A172 (cell line): ENCODE measurements at places on chromosomes 12 and 14. TPM values are rescaled to one million over a fixed set of nuclear protein-coding genes. Genes with fewer than 3 reads are reported as not detected.
A peak's percentile ranks its signal among the peaks of the same experiment; 100 is the strongest.

TAS2R43 gene
- not detected in 2 replicates for total RNA-seq

FAM216A gene
- 13.5 and 19.4 TPM in 2 replicates for total RNA-seq

FOXG1 gene
- 0.29 and 0.57 TPM in 2 replicates for total RNA-seq

SLCO1B1 gene
- 0.14 and 0.81 TPM in 2 replicates for total RNA-seq

FBRSL1 gene
- 12.6 and 22.5 TPM in 2 replicates for total RNA-seq

SERPINA6 gene
- total RNA-seq: not detected in 2 replicates

TESPA1 gene
- total RNA-seq: not detected in 2 replicates

- no peak for DNase-seq
These were observed 42.5 kb downstream of the PKP2 start for GRCh38 chr12:32854097-32854496.

DNA sequence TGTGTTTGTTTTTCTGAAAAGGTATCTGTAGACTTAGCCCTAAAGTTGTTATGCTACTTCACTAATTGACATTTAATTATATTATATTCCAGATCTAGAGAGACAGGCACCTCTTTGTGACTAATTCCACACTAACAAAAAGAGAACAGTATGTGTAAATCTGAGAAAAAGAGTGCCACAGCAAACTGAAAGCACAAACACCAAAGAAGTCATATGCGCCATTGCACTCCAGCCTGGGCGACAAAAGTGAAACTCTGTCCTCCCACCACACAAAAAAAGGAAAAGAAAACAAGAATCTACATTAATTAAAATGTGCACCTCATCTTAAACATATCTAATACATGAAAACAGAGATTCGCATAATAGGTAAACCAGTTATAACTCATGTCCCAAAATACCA, 4.4 kb upstream of the CSRNP2 start:
- DNase-seq: no peak

GRCh38 chr14:95577067-95577800, 42.4 kb downstream of the GLRX5 start:
- no peak for DNase-seq

GRCh38 chr12:2256915-2257314, 204.1 kb downstream of the CACNA1C start:
- peak; percentile 53 for DNase-seq

DNA sequence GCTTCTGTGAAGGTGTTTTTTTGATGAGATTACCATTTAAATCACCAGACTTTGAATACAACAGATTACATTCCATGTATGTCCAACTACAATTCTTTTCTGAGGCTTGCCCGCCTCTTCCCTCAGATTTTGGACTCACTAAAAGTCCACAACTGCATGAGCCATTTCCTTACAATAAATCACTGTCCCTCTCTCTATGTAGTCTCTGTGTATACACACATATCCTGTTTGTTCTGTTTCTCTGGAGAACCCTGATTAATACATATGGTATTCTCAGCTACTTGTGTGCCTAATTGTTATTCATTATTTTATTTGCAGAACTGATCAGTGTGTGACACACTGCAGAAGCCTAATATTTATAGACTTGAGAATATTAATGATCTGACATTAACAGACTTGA, 2.4 kb upstream of the MIPOL1 start:
- peak; percentile 11 for DNase-seq

- peak; percentile 23 for DNase-seq
These were observed 24.9 kb downstream of the DGLUCY start for GRCh38 chr14:91138511-91139359.

DNA sequence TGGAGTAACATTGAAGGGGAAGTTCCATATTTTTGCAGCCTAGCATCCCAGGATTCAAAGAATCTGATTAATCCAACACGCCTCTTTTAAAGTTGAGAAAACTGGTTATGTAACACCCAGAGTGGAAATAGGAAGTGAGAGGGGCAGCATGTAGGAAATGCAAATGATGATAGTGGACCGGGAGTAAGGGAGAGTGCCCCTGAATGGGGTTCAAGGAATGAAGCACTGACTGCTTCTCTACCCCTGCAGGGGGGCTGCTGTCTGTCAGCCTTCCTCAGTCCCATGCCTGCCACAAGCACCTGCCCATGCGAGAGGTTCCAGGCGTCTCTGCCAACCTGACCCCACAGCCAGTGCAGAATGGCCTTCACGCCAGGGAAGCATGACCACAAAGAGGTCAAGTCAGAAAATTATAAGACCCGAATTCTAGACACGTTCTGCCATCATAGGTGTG, 126.5 kb upstream of the CCND2 start:
- no peak for DNase-seq

DNA sequence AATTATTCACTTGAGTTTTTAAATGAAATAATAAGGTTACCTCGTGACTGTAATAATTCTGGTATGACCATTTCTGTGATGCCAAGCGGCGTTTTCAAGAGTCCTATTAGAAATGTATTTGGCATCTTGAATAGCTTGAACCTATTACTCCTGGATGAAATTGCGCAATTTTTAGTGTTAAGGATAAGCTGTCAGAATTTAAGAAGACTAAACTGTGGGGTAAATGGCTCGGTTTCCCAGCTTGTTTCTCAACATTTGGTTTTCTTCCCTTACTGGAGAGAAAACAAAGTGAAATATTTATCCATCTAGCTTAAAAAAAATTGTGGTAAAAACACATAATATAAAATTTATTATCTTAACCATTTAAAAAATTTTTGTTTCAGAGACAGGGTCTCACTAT, 26.8 kb downstream of the PCNX1 start:
- no peak for DNase-seq

DNA sequence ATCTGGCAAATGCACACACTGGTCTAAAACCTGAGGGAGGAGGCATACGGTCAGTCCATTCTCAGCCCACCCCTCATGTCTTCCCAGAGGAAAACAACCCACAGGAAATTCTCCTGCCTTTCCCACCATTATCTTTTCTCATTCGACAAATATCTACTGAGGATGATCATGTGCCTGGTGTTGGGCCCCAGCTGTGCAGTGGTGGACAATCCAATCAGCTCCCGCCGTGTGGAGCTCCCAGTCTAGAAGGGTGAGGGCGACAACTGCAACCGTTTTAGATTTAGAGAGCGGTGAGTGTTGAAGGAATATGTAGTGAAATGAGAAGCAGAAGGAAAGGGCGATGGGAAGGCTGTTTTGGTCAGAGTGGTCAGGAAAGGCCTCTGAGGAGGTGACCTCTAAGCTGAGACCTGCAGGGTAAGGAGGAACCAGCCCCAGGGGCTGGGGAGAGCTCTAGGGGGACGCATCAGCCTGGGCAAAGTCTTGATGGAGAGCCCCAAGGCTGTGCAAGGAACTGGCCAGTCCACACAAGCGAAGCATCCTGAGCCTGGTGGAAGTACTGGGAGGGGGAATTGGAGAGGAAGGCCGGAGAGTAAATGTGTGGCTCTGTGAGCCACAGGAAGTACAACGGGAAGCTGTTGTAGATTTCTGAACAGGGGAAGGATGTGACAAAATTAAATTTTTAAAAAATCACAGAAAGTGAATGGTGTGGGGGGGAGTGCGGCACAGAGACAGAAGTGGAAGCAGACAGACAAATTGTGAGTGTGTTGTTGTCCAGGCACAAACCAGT, 192.8 kb downstream of the NTF3 start:
- no peak for DNase-seq

DNA sequence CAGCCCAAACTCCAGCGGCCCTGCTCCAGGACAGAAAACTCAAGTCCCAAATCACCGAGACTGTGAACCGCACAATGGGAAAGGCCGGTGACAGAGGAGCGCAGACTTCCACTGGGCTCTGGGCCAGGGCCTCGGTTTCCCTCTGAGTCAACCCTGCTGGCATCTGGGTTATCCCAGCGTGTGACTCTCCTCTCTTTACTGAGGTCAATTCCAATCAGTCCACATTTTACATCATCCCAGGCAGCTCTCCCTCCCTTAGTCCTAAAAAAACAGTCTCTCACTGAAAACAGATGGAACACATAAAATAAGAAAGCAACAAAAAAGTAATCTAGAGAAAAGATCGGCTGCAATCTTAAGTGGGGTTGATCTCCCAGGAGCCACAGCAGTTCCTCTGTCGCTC, 36.9 kb downstream of the ITPK1 start:
- DNase-seq: no peak

DNA sequence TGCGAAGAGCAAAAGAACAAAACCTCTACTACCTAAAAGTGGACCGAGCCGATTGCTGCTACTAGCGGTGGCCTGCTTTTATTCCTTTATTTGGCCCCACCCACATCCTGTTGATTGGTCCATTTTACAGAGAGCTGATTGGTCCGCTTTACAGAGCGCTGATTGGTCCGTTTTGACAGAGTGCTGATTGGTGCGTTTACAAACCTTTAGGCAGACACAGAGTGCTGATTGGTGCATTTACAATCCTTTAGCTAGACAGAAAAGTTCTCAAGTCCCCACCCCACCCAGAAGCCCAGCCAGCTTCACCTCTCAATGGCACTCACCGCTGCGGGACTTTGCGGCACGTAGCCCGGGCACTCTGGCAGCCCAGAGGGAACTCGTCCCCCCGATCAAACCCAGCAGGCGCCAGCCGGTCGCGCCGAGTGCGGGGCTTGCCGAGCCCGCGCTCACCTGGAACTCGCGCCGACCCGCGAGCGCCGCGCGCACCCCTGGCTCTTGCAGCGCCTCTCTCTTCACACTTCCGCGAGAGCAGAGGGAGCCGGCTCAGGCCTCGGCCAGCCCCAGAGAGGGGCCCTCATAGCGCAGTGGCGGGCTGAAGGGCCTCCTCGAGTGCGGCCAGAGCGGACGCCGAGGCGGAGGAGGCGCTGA, 8.7 kb upstream of the FGD4 start:
- no peak for DNase-seq

DNA sequence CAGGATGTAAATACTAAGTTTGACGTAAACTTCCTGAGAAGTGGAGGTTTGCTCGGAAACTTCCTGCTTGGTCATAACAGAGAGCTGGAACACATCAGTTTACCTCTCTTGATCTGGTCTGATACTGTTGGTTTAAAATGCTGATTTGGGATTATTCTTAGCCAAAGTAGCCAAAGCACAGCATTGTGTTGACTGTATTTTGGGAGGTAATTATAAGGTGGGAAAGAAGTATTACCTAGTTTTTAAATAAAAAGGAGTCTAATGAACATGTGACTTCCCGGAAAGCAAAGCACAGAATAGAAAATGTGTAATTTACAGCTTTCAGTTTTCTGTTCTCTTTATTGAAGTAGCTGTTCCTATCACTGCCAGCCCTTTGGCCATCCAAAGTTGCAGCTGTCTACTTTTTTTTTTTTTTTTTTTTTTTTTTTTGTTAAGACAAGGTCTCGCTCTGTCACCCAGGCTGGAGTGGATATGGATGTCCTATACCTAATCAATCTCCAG, 52.2 kb upstream of the SRP54 start:
- no peak for DNase-seq

GRCh38 chr14:90381011-90381786, 15.6 kb upstream of the CALM1 start:
- DNase-seq: no peak

DNA sequence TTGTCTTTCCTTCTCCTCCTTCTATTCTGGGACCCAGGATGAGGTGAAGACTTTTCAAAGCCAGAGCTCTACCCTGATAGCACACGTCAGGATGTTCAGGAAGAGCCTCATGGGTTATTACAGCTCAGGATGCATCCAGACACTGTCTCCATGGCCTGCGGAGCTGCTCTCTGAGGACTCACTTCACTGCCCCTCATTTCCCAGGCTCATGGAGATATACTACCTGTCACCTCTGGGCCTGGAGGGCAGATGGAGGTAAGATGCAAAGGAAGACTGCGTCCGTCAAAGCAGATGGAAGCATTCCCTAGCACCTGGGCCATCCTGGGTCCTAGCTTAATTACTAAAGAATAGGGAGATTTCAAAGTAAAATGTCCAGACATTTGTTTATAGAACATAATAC, 32.6 kb downstream of the STON2 start:
- DNase-seq: no peak

DNA sequence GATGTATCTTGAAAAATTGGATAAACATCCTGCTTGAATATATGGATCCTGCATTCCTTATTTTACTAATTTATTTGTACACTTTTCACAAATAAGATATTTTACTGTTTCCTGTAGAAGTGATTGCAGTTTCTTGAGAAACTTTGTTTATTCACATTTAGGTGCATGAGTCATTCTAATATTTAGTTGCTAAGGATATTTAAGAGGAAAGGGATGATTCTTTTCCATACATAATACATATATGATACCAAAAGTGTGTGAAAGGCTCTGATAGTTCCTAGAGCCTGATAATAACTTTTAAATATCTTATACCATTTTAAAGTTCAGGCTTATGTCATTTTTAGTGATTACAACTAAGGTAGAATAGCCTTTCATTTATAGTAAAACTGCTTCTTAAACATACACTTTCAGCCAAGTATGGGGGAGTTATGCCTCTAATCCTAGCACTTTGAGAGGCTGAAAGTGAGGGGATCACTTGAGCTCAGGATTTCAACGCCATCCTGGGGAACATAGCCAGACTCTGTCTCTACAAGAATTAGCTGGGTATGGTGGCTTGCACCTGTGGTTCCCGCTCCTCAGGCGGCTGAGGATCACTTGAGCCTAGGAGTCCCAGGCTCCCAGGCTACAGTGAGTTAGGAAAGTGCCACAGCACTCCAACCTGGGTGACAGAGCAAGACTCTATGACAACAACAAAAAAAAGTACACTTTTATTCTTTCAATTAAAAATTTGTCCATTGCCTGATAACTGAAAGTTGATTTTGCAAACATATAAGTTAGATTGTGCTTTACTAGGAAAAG, 262.6 kb upstream of the LRIG3 start:
- DNase-seq: no peak

DNA sequence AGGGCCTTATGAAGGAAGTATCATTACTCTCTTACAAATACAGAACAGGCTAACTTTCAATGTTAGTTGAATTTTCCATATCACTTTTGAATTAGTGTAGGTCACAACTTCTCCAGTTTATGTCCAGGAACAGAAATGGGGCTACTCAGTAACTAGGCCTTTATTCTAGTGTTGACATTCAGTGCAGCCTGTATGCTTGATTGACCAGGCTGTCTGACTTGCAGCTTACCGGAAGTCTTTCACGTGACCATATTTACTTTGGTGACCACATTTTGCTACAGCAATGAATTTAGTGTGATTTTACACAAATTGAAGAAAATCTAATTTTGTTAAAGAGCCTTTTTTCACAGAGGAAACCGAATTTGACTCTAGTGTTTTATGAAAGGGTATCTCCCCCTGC, 12.4 kb downstream of the MTERF2 start:
- DNase-seq: no peak

DNA sequence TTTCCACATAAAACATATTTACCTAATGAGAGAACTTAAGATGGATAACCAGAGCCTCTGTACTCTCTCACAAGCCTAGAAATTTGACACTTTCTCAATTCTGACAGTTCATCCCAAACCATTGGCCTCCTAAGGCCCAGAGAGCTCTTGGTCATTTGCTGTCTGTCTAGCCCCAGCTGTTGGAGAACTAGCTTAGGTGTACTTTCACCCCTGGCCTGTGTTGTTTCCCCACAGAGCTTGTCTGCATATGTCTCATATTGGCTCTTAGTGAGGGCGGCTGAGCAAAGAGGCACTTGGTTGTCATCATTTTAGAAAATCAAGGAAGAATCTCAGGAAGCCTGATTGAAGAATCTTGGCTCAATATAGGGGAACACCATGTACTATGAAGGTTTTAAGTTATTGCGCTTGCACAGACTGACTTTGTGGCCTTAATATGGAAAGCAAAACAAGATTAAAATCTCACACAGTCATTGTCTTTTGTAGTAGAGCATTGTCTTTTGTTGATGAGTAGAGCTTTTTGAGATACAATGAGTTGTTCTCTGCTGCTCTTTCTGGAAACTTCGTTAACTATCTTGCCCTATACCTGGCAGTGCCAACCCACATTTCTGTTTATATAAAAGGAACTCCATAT, 324.6 kb downstream of the RAD51B start:
- DNase-seq: no peak

GRCh38 chr12:6376079-6376869, 911 bp upstream of the SCNN1A start:
- DNase-seq: peak; percentile 42

- no peak for DNase-seq
These were observed 321.2 kb upstream of the FAR2 start for GRCh38 chr12:28827861-28828260.
